ENCODE measurements at places on chromosomes 3 and 15.
A peak's percentile ranks its signal among the peaks of the same experiment; 100 is the strongest.

- DNase-seq: no peak
Measured at GRCh38 chr3:122392868-122393844, 9.2 kb downstream of the FAM162A start.

GRCh38 chr3:184423561-184423960 lies 43.7 kb downstream of the CHRD start:
- no peak for DNase-seq

DNA sequence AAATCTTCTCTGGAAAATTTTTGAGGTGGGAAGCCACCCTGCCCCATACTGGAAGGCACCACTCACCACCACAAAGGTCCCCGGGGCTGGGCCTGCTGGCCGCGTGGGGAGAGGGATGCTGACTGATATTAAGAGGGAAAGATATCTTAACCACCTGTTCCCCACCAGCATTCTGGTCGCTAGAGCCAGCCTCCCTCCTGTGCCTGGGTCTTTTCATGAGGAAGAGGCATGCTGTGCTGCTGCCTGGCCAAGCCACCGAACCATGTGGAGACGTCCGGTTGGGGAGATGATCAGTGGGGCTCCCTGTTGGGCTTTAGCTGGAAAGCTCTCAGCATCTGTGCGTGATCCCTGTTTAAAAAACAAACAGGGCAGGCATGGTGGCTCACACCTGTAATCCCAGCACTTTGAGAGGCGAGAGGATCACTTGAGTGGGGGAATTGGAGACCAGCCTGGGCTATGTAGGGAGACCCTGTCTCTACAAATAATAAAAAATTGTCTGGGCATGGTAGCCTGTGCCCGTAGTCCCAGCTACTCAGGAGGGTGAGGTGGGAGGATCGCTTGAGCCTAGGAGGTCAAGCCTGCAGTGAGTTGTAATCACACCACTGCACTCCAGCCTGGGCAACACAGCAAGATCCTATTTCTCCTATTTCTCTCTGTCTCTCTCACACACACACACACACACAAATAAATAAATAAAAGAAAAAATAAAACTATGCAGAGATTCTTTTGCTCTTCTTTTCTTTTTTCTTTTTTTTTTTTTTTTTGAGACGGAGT lies 1.0 kb downstream of the KLHL18 start:
- DNase-seq: peak; percentile 32

- no peak for DNase-seq
Measured at GRCh38 chr3:27467545-27467944, 16.6 kb downstream of the SLC4A7 start.

GRCh38 chr3:179473565-179473964 lies 22.3 kb upstream of the GNB4 start:
- DNase-seq: no peak

Data from WTC11 (cell line).